ENCODE measurements at places on chromosomes 2 and 18.

DNA sequence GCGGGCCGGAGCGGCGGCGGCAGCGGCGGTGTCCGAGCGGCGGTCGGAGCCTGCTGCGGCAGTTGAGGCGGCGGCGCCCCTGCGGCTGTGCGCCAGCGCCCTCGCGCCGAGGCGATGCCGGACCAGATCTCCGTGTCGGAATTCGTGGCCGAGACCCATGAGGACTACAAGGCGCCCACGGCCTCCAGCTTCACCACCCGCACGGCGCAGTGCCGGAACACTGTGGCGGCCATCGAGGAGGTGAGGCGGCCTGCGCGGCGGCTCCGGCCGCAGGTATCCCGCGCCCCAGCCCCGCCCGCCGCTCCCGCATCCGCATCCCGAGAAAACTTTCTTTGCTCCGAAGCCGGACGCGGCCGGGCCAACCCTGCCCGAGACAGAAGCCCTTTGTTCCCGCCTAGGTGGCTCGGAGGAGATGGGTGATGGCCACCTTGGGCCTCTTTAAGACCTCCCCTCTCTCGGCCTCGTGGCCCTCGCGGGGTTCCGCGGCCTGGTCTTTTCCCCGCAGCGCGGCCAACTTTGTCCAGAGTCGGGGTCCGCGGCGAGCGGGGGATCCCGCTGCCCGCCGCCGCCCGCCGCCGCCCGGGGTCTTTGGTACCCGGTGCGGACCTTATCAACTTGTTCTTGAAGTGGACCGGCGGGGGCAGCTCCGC lies 504 bp downstream of the ASAP2 start:
- DNase-seq = no peak

- no peak for DNase-seq
Measured at GRCh38 chr18:54530285-54530684, 60.8 kb upstream of the DYNAP start.

- DNase-seq = no peak
Measured at GRCh38 chr2:174683392-174683759, 80.9 kb downstream of the CHRNA1 start.

GRCh38 chr18:54612237-54612636 lies 21.2 kb downstream of the DYNAP start:
- no peak for DNase-seq

DNA sequence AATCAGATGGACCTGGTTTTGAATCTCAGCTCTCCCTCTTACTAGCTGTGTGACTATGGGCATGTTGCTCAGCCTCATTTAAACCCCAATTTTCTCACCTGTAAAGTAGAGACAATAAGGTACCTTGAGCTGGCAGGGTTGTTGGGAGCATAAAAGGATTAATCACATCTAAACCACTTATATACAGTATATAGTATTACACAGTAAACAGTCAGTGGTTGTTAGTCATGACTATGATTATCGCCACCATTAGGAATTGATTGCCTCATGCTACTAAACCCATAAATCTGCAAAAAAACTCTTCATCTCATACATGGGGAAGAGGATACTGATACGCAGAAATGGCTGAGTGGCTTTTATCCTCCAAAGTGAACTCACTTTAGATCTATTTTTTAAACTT lies 65.8 kb downstream of the INO80D start:
- DNase-seq = no peak

DNA sequence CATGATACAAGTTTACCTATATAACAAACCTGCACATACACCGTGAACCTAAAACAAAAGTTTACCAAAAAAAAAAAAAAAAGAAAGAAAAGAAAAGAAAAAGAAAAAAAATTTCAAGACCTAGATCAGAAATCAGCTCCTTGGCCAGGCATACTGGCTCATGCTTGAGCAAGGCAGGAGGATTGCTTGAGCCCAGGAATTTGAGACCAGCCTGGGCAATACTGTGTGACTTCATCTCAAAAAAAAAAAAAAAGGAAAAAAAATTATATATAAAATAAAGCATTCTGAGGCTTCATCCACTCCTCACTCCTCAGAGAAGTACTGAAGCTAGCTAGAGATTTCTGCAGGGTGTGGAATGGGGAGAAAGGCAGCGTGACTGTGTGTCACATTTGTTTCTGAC lies 11.8 kb upstream of the PROC start:
- DNase-seq = no peak

DNA sequence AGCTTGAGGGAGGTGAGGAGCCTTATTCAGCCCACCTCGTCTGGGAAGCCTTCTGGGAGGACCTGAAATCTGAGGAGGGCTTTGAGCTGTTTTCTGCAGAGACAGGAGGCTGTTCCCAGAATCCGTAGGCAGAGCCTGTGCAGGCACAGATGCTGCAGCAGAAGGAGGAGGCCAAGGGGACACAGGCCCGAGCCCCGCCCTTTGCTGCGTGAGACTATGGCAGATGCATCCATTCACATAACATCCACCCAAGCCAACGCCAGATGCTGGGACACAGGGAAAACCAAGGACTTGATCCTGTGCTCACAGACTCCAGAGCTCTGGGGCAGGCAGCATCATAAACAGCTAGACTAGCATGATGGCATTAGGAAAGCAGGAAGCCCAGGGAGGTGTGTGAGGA lies 98.2 kb downstream of the KCNF1 start:
- DNase-seq = no peak

GRCh38 chr2:216426166-216426777 lies 14.0 kb downstream of the SMARCAL1 start:
- no peak for DNase-seq

DNA sequence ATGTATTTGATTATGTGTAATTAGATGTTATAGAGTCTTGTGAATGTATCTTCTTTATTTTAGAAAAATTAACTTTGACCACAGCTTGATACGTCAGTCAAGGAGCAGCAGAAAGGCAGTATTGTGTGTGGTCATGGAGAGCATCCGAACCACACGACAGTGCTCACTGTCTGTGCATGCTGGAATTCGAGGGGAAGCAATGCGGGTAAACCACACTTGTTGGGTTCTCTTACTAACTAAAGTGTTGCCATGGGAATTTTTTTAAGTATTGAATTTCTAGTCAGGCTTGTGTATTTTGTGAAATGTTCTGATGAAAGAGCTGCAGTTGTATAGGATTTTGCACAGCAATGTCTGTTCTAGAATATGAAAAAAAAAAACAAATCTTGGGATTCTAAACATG lies 4.8 kb downstream of the PJVK start:
- DNase-seq = no peak

- no peak for DNase-seq
Measured at GRCh38 chr2:11314487-11314886, 29.9 kb downstream of the ROCK2 start.

GRCh38 chr18:7273301-7273921 lies 42.5 kb downstream of the LRRC30 start:
- DNase-seq = no peak

DNA sequence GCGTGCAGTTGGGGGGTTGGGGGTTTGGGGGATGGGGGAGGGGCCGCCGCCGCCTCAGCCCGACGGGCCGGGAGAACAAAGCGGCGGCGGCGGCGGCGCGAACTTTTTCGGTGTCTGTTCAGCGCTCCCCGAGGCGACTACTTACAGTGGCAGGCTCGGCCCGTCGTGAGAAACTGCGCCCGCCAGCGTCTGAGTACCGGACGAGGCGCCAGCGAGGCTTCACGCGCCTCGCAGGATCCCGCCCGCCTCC lies 172 bp downstream of the PRKD3 start:
- peak; percentile 66 for DNase-seq

DNA sequence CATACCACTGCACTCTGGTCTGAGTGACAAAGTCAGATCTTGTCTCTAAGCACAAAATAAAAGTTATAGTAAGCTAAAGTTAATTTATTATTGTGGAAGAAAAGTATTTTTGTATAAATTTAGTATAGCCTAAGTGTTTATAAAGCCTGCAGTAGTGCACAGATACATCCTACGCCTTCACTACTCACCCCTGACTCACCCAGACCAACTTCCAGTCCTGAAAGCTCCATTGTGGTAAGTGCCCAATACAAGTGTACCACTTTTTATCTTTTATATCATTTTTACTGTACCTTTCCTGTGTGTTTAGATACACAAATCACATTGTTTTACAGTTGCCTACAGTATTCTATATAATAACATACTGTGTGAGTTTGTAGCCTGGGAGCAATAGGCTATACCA lies 57.5 kb downstream of the UBE2E3 start:
- no peak for DNase-seq

DNA sequence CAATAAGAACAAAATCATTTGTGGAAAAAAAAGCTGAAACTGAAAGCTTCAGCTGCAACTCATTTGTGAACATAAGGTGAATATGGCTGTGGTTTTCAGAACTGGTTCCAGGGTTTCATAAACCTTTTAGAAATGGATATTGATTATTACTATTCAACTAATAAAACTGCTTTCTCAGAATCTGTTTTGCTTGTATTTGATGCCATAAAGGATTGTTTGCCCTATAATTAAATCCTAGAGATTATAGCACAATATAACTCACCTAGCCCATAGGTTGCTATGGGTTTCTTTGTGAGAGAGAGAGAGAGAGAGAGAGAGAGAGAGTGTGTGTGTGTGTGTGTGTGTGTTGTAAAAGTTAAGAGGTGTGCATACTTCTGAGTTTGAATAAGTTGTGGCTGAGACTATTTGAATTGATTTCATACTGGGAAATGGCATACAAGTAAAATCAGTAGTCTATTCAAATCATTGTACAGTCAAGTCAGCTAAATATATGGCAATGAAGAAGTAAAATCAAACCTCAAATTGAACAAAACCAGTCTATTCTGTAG lies 339.2 kb downstream of the ARHGAP15 start:
- DNase-seq = no peak

DNA sequence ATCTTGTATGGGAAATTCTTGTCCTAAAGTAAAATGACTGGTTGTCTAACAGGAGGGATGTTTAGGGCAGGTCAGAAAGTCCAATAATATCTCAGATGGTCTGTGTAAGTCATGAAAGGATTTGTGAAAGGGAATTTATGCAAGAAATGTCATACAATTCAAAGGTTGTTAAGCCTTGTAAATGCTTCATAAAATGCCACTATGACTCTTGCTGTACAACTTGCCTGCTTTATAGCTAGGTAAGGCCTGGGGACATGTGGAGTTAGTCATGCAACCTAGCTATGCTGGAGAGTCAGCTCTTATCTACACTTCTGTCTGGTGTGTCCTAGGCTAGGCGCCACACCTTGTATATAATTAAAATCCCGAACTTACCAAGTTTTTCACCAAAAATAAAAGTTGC lies 36.9 kb upstream of the VWA3B start:
- DNase-seq = no peak

DNA sequence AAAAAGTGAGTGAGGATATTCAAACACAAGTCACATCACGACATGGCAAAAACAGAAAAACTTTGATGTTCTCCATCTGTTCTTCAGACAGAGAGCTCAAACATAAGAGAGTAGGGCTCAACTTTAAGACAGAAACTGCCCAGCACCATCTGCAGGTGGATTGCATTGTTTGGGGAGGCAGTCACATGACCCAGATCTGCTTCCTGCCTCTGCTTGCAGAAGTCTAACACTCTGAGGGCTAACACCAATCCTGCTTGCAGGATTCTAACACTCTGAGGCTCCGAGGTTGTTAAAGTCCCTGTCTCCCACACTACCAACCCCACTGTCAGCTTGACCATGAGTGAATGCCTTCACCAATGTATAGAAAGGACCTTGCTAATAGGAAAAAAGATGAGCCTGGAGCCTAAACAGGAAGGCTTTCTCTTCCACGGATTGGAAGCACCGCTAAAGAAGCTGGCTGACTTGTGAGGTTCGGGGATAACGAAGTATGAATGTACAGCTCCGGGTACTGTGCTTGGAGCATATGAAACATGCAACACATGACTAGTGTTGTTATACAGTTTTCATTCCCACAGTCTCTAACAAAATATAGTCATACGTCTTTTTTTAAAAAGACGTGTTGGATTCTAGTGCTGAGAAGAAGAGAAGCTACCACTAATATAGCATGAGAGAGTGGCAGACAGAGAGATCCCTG lies 176.6 kb upstream of the CREB1 start:
- DNase-seq = no peak

- DNase-seq = no peak
Measured at GRCh38 chr2:10079870-10080535, at the start of gene CYS1. CYS1 (minus strand) TSS chr2:10080411; CDS start chr2:10080223, 188 bp downstream.

DNA sequence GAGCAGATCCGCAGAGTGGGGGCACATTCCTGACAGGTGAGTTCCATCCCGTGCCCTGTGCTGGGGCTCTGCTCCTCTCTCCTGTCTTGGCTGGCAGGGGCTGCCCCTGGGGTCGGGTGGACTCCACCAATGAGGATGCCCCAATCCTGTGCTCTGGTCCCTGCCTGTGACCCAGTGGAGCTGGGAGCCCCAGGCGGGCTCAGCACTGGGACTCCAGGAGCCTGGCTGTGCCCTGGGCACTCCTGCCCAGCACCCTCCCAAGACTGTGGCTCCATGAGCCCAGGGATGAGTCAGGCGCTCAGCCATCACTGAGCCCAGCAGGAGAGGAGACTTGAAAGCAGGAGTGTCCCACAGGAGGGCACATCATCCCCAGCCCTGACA lies 53.9 kb downstream of the MBP start:
- DNase-seq = no peak

- DNase-seq = no peak
Measured at GRCh38 chr2:102662833-102663232, 43.5 kb downstream of the SLC9A2 start.

DNA sequence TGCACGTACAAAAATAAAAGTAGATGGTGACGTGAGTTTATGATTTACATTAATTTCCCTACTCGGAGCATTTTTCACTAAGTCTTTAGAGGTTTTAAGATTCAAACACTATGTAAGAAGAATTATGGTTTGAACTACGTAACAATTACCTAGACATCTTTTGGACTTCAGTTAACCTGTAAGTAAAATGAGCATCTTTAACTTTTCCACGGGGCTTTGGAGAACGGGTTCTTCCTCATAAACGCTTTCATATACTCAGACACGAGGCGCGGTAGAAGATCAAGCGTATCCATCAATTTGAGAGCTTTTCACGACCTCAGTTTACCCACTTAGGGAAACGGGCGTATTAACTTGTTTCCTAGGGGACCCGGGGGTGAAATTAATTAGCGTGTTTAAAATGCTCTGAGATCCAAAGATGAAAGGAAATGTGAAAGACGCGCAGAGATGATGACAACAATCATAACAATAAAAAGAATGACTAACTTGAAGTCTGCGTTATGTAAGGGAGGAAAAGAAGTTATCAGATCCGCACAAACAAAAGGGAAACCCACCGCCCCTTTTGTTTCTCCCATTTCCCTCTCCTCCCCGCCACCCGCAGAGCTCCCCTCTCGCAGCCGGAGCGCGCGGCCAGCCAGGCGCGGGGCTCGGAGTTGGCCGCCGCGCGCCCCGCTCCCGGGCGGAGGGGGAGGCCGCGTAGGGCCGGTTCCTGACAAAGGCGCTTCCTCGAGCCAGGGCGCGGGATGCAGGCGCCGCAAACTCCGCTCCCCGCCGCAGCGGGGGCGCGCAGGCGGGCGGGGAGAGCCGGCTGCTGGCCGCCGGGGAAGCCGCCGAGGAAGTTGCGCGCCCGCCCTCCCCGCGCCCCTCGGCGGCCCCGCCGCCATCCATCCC lies 807 bp downstream of the PELI1 start:
- no peak for DNase-seq

- DNase-seq = peak; percentile 43
Measured at GRCh38 chr2:230007931-230008707, 60.6 kb downstream of the SLC16A14 start.

GRCh38 chr18:49183921-49184320 lies 233.2 kb upstream of the SMAD7 start:
- DNase-seq = no peak

- DNase-seq = no peak
Measured at GRCh38 chr2:197947219-197947757, 142.9 kb downstream of the PLCL1 start.

GRCh38 chr18:62183578-62184195 lies 3.2 kb downstream of the PIGN start:
- DNase-seq = peak; percentile 63
